Cortex of kidney (tissue), 1 donor: ENCODE measurements at places on chromosomes 16 and 17.

DNA sequence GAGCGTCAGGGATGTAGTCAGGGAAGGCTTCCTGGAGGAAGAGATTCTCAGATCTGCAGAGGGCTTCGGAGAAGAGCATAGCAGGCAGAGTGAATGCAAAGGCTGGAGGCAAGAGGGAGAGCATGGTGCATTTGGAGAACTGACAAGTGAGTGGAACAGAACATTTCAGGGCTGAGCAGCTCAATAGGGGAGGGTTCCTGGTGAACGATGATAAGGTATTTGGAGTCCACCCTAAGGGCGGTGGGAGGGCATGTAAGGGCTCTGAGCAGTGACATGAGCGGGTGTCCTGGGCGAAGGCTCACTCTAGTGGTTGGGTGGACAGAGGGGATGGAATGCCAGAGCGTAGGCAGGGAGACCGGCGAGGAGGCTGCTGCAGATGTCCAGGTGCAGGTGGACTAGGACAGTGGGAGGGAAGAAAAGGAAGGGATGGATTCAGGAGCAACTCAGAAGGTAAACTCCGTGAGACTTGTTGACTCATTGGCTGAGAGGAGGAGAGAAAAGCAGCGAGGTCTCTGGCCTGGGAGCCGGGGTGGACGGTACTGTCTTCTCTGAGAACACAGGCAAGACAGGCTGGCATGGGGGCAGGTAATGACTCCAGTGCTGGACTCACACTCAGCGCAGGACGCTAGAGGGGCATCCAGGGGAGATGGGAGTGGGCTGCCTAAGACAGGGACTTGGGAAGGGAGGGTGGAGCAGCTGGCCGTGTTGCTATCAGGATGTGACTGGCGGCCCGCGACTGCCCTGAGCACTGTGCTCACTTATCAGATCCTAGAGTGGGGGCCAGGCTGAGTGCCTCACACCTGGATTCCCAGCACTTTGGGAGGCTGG, 1.4 kb upstream of the PITPNA start:
- no peak for DNase-seq

DNA sequence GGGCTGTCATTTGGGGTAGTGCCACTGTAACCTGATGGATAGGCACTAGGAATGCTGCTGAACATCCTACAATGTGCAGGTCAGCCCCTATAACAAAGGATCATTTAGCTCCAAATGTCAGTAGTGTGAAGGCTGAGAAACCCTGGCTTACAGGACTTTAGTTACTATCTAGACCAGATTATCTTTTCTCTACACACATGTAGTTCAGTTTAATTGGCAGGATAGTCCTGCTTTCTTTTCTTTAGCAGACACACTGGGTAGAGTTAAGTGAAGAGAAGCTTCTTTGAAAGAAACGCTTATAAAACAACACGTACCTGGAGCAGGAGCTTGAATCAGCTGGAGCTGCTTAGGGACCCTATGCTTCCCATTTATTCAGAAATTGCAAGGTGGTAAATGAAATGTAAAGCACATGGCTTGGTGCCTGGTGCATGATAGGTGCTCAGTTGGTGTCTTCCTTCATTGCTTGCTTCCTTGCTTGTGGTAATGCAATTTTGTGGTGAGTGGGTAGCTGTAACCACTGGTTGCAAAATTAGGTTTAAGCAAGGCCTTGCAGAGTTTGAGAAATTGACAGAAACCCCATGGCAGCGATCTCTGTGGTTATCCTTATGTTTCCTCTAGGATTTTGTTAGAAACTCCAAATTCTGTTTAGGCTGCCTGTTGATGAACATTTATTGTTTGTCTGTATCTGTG, 9.4 kb downstream of the METTL9 start:
- no peak for DNase-seq

DNA sequence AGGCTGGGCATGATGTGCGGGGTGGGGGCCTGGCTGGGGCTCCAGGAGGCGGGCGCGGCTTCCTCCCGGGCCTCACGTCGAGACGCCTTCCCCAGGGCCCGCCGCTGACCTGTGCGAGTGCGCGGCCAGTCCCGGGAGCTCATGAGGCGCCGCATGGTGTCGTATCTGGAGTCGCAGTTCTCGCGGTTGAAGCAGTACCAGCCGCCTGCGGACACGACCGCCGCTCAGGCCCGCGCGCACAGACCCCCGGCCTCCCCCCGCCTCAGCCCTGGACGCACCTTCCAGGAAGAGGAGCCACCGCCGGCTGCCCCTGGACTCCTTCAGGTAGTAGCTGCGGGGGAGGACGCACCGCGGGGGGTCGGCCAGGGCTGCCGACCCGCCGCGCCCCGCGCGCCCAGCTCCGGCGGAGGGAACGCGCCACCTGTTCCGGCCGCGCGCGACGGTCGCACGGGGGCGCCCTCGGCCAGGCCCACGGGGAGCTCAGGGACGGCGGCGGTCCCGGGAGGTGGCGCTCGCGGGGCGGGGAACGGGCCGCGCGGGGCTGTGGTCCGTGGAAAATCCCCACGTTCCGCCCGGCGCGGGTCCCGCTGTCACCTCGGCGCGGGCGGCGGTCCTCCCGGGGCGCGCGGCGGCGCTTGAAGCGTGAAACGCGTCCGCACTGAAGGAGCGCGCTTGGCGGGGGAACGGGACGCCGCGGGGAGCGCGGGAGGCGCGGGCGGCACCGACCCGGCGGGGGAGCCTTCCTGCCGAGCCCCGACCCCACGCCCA, 1.4 kb downstream of the NOTUM start:
- no peak for DNase-seq

GRCh38 chr16:72963533-72964315, 84.2 kb downstream of the ZFHX3 start:
- DNase-seq = no peak

- no peak for DNase-seq
These were observed 133.9 kb upstream of the CHMP6 start for GRCh38 chr17:80857756-80858171.

DNA sequence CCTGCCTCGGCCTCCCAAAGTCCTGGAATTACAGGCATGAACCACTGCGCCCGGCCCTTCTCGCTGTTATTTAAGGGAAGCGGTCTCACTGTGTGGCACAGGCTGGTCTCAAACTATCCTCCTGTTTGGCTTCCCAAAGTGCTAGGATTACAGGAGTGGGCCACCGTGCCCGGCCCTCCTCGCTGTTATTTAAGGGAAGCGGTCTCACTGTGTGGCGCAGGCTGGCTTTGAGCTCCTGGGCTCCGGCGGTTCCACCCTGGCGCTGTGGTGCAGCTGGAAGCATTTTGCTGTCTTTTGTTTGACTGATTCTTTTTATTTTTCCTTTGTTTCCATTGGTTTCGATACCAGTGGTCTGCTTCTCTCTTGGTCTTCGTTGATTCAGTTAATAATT, 40.7 kb downstream of the FOXK2 start:
- no peak for DNase-seq

DNA sequence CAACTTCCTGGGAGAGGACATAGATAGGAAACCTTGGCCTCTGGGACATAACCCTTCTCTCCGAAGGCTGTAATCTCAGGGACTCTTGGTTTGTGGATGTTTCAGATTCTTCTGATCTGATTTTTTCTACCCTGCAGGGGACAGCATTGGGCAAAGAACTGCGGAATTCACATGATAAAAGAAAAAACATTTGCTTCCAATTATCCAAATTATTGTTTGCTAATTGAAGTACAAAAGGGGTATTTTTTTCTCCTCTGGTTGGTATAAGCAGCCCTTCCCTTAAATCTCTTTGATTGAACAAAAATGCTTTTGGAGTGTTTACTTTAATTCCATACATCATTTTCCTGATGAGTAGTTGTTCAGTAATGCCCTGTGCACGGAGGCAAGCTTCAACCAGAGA, 251.7 kb upstream of the IRX3 start:
- no peak for DNase-seq
